ENCODE measurements at places on chromosomes 5 and 9.

GRCh38 chr9:130901498-130902203, 5.0 kb upstream of the QRFP start:
- no peak for DNase-seq

GRCh38 chr9:78121488-78121887, 89.9 kb upstream of the GNAQ start:
- DNase-seq: no peak

DNA sequence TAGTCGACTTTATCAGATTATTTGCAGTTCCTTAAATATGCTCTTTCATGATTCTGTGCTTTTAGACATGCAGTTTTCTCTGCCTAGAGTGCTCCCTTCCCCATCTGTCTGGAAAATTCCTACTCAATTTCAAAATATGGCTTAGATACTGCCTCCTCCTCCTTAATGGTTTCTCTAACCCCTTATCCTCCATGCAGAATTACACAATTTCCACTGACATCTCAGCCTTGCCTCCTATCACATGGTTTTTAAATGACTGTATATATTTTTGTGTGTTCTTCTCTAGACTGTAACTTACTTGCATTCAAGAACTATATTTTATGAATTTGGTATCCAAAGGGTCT, 85.2 kb downstream of the SLC44A1 start:
- DNase-seq: no peak

- DNase-seq: no peak
Measured at GRCh38 chr9:91117959-91118703, 243.6 kb downstream of the AUH start.

GRCh38 chr9:115739096-115739875, 414.3 kb upstream of the PAPPA start:
- DNase-seq: no peak

DNA sequence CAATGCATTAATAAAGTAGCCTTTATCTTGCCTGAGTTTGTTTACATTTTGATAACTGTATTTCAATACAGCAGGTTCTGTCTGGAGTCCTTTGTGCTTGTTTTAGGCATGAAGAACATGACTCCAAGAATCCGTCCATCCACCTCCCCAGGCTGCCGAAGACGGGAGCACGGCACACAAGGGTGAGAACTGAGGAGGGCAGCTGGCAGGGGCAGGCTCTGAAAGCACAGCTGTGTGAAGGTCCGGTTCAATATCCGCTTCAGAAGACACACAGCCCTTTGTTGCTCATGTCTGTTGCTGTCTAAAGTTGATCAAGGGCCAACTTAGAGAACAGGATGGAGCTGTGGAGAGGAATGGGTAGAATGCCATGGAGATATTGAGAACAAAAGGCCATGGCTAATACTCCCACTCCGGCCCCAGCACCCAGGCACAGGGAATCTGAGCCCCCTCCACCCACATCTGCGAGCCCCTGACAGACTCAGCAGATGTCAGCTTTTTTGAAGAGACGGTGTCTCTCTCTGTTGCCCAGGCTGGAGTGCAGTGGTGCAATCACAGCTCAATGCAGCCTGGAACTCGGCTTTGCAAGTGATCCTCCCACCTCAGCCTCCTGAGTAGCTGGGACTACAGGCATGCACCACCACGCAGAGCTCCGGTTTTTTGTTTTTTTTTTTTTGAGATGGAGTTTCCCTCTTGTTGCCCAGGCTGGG, 58.5 kb upstream of the GNE start:
- DNase-seq: no peak

DNA sequence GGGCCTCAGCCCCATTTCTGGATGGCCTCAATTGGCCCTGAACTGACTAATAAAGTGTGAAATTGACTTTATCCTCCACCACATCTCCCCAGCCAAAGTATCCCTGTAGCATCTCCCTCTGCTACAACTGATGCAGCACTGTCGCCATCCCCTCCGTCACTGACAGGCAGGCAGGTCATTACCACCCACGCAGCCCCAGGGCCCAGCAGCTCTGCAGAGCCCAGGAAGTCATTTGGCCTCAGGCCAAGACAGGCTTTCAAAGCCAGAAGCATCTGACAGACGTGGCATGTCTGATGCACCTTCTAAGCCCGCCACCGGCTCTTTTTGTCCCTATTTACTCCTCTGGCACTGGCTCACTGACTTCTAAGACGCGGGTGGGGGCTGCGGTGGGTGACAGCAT, 65.3 kb downstream of the ARHGEF37 start:
- DNase-seq: no peak

DNA sequence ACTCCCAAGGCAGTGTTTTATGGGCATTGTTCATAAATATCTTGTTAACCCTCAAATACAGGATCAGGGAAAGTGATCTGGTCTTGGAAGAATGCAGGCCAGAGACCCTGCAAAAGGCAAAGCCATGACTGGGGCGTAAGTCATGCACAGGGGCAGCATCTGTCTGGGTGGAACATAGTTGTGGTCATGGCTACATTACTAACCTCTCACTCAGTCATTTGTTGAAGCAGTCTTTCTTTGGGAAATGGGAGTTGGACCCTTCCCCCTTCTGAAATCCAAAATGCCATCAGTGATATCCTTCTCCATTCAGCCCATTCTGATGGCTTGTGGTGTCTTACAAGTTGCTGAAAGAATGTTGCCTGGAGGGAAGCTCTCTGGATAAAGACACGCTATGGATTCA, 68.1 kb downstream of the GDNF start:
- DNase-seq: no peak

- no peak for DNase-seq
Measured at GRCh38 chr9:33230756-33231622, 9.0 kb upstream of the SPINK4 start.

- no peak for DNase-seq
Measured at GRCh38 chr5:115940080-115940810, 22.0 kb upstream of the LVRN start.

DNA sequence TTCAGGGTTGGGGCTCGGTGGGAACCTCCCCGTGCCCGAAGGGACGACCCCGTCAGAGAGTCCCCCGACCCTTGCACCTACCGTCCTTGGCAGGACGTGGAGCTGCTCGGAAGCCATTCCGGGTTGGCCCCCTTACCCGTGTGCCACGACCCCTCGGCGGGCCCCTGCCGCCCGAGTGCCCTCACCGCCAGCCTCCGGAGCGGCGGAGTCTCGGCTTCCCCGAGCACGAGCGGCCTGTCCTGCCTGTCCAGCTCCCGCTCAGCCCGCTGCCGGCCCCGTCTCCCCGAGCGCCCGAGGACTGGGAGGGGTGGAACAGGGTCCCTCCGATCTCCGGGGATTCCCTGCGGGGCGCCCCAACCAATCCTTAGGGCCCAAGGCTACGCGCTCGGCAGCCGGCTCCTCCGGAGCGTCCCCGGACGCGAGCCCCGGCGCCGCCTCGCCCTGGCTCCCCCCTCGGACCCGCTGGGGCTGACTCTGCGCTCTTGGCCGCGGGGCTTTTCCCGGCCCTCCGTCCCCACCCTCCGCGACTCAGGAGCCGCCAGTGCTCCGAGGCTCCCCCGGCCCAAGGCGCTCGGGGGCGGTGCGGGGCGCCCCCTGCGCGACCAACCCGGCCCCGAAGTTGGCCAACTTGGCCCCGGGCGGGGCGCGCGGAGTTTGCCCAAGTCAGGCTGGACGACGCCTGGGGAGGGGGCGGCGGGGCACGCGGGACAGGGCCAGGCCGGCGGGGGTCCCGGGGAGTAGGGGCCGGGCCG, 654 bp downstream of the ADAMTS2 start:
- DNase-seq: no peak

DNA sequence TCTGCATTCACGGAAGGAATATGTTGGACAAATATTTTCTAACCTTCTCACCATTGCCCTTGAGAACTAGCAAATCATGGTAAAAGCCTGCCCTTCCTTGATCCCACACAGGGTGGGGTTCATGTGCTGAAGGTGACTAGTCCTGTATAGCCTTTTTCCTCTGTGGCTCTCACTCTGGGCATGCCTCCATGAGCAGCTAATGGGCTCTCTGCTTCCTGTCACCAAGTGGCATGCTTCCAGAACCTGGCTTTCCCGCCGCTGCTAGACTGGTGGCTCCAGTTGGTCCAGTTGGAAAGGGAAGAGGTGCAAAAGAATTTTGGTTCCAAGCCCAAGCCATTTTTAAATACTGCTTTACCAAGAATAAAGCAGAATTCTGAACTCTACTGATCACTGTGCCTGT, 35.5 kb downstream of the FBXO10 start:
- DNase-seq: no peak

- DNase-seq: no peak
Measured at GRCh38 chr5:134964359-134965270, 3.1 kb upstream of the CATSPER3 start.

GRCh38 chr9:114240647-114241558, 82.0 kb upstream of the ORM1 start:
- no peak for DNase-seq

GRCh38 chr5:177006265-177006972, at the start of gene UIMC1:
Gene UIMC1 (minus strand): TSS chr5:177006779. CDS start chr5:176982615, 24,164 bp downstream.
- DNase-seq: peak; percentile 88

GRCh38 chr5:113050721-113051382, 74.3 kb downstream of the DCP2 start:
- no peak for DNase-seq

GRCh38 chr9:108057421-108058134, 568.0 kb upstream of the KLF4 start:
- no peak for DNase-seq

DNA sequence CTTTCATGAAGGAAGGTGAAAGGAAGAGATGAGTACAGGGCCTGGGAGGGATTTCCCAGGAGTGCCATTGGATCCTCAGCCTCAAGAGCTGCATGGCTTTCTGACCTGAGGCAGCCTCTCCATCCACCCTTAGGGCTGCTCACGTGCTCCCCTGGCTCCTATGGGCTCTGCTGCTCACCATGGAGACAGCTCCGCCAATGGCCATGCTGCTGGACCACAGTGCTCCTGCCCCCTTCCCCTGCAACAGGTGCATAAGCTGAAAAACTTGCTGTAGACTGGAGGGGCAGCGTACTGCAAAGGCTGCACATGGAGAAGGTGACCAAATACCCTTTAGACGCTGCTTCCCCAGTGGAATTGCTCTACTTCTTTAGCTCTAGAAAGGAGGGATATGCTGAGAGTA, 112.7 kb upstream of the PANK3 start:
- DNase-seq: no peak

DNA sequence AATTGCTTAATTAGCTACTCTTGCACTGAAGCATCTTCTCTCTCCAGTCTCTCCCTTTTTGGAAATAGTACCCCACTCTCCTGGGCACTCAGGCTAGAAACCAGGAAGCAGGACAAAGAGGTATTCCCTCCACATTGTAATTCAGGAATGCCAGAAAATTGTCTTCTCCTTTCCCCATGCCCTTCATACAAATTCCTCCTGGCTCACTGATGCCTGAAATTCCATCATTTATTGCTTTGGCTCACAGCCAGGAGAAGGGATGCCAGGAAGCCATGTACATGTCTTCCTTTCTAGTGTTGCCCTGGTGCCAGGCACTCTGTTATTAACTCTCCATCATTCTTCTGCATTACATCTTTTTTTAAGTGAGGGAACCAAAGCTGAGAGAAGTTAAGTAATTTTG, 716.5 kb upstream of the C9orf72 start:
- DNase-seq: no peak

DNA sequence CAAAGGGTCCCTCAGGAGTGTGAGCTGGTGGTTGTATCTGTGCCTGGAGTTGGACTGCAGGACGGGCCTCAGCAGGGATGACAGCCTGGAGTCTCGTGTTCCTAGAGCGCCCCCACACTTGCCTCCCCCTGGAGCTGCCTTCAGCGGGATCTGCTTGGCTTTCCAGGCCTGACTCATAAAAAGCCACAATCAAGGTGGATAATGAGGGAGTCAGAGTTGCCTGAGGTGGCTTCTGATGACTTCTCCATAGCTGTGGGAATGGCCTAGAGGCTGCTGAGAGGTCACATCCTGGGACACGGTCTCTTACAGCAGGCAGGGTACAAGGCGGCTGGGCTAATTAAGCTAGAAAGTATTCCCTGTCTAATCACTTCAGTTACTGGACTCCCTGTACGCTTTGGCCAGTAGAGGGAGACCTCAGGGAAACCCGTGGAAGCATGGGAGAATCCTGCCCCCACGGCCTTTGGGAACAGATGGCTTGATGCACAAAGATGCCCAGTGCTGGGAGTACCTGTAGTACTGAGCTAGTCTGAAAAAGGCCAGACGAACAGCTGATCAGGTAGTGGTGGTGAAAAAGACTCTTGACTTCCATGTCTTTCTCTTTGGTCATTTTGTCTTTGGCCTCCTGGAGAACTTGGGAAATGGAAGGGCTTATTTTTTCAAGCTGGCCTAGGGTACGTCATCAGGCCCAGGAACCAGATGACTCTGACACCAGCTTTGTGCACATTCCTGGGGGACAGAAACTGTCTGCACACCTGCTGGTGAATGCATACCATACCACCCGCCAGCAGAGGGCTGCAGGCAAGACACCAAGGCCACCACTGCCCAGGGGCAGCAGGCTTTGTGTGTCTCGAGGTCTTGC, 16.1 kb upstream of the FRRS1L start:
- no peak for DNase-seq

DNA sequence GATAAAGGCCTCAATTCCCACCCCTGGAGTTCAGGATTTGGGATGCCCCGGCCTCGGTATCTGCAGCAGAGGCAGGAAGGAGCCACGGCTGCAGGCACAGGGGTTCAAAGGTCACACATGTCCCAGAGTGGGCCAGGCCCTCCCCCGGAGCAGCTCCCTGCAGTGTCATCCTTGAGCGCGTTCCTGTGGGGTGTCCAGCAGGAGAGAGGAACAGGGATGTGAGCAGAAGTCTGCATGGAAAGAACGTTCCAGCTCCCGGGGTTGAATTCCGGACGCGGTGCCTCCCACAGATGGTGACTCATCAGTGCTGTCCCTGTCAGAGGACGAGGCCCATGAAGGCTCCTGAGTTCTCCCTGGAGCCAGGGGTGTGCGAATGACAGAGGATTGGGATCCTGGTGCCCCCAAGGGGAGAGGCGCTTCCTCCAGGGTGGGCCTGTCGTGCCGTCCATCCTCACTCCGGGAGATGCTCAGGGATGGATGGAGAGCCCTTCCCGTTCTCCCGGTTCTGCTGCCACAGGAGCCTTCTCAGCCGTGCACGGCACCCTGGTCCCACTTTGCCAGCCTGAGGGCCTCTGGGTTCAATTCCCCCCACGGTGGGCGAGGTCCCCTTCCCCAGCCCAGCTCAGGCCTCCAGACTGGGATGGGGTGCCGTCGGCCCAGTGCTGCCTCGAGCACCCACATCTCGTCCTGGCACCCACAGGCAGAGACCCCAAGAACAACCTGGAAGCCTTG, 3.1 kb downstream of the LCN1 start:
- DNase-seq: no peak

DNA sequence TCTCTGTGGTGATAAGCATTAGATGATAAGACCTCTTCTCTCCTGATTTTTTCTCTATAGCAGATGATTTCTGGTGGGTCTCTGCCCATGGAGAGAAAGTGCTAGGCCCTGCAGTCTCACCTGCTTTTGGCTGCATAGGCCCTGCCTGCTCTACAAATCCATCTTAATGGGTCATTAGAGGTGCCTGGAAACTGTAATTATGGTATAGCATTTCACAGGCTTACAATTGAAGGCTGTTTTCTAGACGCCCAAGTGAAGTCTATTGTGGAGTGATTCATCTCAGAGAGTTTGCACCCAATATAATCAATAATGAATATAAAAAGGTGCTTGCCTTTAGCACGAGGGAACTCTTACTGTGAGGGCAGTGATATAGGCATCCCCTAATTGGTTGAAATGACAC, 33.8 kb downstream of the NEUROG1 start:
- DNase-seq: no peak
